ENCODE measurements at places on chromosomes 16 and 17.

DNA sequence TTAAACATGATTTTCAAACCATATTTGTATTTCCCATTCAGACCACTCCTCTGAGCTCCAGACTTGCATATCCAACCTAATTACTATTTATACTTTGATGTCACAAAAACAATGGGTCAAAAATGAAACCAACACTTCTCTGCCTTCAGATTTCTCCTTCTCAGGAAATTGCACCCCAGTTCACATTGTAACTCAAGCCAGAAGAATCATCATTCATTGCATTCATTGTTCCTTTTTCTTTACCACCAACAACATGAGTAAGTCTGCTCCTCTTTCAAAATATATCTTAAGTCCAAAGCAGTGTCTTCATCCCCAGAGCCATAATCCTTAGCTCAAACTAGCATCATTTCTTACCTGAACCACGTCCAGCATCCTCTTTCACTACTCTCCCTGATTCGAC lies 2.6 kb upstream of the AKAP1 start:
- no peak for DNase-seq

DNA sequence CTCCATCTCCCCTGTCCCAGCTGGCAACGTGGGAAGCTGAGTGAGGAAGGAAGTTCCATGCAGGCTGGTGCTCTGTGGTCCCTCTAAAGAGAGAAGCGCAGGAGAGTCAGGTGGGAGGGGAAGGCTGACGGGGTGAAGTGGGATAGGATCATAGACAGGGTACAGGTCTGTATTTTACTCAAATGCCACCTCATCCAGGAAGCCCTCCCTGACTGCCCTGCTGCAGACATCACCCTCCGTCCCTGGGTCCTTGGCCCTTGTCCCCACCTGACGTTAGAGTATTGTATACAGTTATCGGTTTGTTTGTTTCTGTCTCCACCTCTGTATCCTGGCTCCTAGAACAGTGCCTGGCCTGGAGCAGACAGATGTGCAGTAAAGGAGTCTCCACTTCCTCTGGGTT lies 11.7 kb downstream of the CANT1 start:
- DNase-seq: no peak

- no peak for DNase-seq
Measured at GRCh38 chr17:2179615-2180295, 123.8 kb downstream of the SMG6 start.

DNA sequence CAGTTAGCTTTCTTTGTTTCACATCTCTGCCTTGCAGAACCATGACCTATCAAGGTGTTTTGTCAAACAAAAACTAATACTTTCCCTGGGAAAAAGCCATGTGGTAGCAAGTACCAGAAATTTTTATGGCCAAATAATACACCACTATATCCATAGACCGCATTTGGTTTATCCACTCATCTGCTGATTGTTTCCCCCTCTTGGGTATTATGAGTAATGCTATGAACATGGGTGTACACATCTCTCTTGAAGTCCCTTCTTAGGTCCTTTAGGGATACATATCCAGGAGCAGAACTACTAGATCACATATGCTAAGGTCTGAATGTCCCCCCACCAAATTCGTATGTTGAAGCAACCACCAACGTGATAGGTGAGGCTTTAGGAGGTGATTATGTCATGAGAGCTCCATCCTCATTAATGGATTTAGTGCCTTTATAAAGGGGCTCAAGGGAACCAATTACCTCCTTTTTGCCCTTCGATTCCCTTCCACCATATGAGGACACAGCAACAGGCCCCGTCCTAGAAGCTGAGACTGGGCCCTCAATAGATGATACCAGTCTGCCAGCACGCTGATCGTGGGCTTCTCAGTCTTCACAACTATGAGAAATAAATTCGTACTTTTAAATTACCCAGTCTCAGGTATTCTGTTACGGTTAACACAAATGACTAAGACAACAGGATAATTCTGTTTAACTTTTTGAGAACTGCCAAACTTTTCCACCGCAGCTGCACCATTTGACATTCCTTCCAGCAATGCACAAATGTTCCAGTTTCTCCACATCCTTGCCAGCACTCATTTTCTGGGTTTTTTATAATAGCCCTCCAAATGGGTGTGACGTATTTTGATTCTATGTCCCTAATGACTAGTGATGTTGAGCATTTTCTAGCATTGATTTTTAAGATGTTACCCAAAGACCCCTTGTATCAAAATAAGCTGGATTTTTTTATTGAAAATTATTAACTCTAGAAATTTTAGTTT lies 30.0 kb downstream of the SIAH1 start:
- DNase-seq: no peak

DNA sequence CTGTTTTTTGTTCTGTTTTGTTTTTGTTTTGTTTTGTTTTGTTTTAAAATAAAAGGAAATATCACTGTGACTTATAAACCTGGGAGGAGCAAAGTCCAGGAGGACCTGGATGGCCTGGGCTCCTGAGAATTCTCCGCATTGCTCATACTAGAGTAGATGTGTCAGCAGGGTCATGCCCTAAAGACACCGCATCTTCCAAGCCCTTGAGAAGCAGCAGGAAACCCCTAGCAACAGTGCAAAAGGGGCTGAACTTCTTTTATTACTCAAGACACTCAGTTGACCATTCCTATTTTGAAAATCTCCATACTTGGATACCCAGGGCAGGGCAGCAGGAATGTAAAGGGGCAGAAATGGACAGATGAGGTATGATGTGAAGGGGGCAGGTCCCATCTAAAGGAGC lies 51.8 kb downstream of the SYT17 start:
- no peak for DNase-seq

- DNase-seq: no peak
Measured at GRCh38 chr17:41529491-41529915, 1.4 kb upstream of the KRT19 start.

DNA sequence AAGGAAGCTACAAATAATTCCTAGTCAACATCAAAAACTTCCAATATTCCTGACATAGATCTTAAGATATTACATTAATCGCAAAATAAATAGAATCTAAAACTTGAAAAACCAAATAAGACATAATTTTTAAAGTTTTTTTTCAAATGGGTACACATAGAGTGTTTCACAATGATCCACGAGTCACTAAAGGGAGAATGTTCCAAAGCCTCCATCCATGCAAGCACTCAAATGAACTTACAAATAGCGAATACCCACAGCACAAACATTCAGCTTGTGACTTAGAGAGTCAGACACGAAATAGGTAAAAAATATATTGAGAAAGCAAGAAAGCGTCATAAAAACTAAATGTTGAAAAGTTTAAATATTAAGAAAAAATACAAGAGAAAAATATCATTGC lies 65.7 kb downstream of the CEP112 start:
- no peak for DNase-seq

GRCh38 chr16:88633684-88634140 lies 4.7 kb upstream of the IL17C start:
- DNase-seq: no peak

- no peak for DNase-seq
Measured at GRCh38 chr16:69711115-69711740, 15.1 kb downstream of the NQO1 start.

DNA sequence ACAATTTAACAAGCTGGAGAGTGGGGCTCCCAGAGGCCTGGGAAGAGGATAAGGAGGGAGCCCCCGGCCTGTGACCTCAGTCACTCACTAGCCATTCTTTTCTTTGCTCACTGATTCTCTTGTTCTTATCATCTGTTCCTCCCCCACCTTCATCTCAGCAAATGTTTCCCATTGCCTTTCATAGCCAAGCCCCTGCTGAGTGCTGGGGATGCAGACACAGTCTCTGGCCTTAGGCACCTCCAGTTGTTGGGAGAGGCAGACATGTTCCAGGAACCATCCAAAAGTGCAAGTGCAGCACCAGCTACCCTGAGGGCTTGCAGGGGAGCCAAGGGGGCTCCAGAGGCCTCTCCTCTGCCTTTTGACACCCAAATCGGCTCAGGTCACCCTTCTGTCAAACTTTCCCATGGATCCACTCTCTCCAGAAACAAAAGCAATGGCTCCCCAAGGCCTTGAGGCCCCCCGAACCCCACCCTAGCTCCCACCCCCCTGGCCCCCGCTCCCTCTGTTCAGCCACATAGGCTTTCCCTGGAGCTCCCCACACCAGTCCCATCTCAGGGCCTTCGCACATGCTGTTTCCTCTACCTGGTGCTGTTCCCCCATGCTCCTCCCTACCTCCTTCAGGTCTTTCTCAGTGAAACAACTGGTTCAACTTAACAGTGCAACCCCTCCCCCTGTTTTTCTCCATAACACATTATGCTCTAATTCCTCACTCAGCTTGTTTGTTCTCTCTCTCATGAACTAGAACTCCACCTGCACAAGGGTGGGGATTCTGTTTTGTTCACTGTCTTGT lies 14.9 kb upstream of the KCNJ12 start:
- DNase-seq: no peak
